ENCODE measurements at places on chromosomes 3 and 15. TPM values are rescaled to one million over a fixed set of nuclear protein-coding genes. Genes with fewer than 3 reads are reported as not detected.
A peak's percentile ranks its signal among the peaks of the same experiment; 100 is the strongest.

The IMPG2 gene
- total RNA-seq: 0.05 TPM

DNA sequence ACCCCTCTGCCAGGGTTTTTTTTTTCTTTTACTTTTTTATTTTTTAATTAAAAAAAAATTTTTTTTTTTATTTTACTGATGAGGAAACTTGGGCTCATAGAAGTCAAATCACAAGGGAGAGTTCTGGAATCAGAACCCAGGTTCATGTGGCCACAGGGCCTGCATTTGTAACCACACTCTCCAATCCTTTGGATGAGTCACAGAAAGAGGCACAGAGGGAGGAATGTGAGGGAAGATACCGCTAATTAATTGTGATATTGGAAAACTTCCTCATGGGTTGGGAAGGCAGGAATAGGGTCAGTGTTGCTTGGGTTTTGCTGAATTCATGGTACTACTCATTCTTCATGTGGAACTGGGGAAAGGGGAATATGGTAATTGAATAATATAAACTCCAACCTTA, 132.9 kb upstream of the SLC6A11 start:
- no peaks in the 10 kb centered on the region for H3K36me3 ChIP-seq
- H3K4me3 ChIP-seq: no peak overlapping the region
- no peaks in the 10 kb centered on the region for H3K4me1 ChIP-seq
- no peak overlapping the region for H3K27ac ChIP-seq

GRCh38 chr3:160747422-160747821, 8.6 kb upstream of the PPM1L start:
- H3K4me3 ChIP-seq: no peak overlapping the region
- DNase-seq: no peak
- H3K27me3 ChIP-seq: peaks cover 25% of the 10 kb centered on the region

GRCh38 chr15:75107908-75108838, 84.8 kb downstream of the PPCDC start:
- H3K4me3 ChIP-seq: no peak overlapping the region
- H3K4me1 ChIP-seq: peaks cover 57% of the 10 kb centered on the region
- H3K36me3 ChIP-seq: no peaks in the 10 kb centered on the region
- no peaks in the 10 kb centered on the region for H3K27me3 ChIP-seq
- DNase-seq: peak; percentile 91

GRCh38 chr15:72911626-72912025, 128.1 kb upstream of the ADPGK start:
- no peak for DNase-seq
- no peaks in the 10 kb centered on the region for H3K36me3 ChIP-seq
- no peak overlapping the region for H3K27ac ChIP-seq
- no peaks in the 10 kb centered on the region for H3K27me3 ChIP-seq

DNA sequence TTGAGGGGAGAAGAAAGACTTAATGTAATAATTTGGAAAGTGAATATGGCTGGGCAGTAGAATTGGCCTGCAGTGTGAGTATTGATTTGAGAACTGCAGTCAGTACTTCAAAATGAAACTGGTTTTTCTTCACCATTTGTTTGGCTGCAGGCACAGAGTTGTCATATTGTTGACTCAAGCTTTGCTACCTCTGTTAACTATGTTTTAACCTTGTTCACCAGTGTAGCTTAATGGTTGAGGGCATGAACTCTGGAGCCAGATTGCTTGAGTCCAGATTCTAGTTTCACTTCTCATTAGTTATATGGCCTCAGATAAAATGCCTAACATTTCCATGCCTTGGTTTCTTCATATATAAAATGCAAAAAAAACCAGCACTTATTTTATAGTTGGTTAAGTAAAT, 64.1 kb downstream of the CFAP44 start:
- H3K27ac ChIP-seq: no peak overlapping the region
- no peak overlapping the region for H3K4me3 ChIP-seq
- no peaks in the 10 kb centered on the region for H3K4me1 ChIP-seq
- no peaks in the 10 kb centered on the region for H3K27me3 ChIP-seq
- DNase-seq: no peak
- H3K36me3 ChIP-seq: no peaks in the 10 kb centered on the region

DNA sequence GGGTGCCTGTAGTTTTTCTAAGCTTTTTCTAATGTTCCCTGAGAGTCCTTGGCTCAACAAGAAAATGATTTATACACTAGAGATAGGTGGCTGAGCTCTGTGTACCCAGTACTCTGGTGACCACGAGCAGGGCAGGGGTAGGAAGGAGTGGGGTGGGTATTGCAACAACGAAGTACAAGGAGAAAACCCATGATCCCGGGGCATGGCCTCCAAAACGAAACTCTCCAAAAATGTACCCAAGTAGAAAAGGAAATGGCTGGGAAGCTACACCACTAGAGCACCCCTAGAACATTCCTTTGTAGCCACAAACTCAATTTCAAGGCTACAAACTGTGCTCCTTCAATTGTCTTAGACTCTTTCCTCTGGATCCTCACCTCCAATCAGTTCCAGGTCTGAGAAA, 138.9 kb downstream of the DUT start:
- no peak for DNase-seq
- no peaks in the 10 kb centered on the region for H3K27me3 ChIP-seq
- H3K4me3 ChIP-seq: no peak overlapping the region
- peaks cover 91% of the 10 kb centered on the region for H3K36me3 ChIP-seq
- H3K27ac ChIP-seq: peak overlapping the region; percentile 62

DNA sequence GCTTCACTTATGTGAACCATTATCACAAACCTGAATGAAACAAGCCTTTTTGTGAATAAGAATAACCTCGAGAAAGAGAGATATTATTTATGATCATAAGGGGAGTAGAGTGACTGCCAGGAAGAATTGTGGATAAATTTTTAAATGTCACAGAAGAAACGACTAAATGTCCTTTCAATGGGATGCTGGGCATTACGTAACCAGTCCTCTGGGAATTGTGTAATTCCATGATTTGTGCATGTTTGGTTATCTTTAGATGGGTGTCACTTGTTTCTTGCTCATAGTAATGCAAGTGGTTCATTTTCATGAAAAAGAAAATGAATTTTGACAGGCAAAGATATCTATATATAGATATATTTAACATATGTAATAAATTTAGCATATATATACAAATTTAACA, 379.5 kb upstream of the AGTR1 start:
- H3K36me3 ChIP-seq: no peaks in the 10 kb centered on the region
- no peak overlapping the region for H3K27ac ChIP-seq
- no peaks in the 10 kb centered on the region for H3K4me1 ChIP-seq
- H3K4me3 ChIP-seq: no peak overlapping the region

DNA sequence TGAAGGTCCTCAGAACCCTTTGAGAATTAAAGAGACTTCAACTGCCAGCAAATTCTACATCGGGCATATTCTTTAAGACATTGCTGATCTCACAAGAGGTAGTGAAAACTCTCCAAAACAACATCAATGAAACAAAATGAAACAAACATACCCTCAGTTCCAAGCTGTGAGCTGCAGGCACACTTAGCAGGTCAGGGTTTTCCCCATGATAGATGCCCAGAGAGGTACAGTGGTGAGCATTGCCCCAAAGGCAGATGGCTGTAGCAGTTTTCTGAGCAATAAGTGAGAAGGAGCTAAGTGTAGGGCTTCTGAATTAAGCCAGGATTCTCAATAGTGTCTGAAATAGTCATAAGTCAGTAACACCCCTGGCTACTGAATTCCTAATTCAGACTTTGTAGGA, 96.1 kb upstream of the TSEN2 start:
- H3K4me3 ChIP-seq: no peak overlapping the region
- H3K27me3 ChIP-seq: peaks cover 3% of the 10 kb centered on the region

DNA sequence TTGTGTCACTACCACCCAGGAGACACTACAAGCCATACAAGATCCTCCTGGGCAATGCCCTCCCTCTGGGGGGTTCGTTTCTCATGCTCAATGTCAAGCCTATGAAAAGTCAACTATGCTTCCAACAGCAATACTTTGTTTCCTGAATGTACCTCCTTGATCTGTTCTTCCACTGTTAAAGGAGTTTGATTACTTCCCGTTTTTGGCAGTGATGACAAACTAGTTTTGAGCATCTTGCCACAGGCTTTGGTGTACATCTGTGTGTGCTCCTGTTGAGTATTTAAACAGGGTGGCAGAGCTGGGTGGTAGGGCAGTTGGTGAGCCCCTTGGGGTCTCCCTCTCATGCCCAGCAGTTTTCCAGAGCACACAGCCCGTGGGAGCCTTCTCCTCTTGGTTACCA, 81.4 kb downstream of the IL12A start:
- H3K36me3 ChIP-seq: no peaks in the 10 kb centered on the region
- DNase-seq: no peak
- no peaks in the 10 kb centered on the region for H3K27me3 ChIP-seq

DNA sequence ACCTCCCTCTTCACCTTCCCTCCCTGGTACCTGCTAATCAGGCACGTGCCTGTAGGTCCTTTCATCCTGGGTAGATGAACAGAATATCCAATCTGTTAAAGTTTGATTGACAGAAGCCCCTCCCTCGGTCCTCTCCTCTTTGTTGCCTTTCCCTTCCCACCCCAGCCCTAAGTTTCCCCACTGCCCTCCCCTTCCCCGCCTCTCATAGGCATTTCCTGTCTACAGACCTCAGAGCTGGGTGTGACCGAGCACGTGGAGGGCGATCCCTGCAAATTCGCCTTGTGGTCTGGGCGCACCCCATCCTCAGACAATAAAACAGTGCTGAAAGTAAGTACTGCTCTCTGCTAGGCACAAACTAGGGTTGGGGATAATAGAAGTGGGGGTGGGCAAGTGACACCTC, 239.2 kb upstream of the UMPS start:
- H3K27me3 ChIP-seq: no peaks in the 10 kb centered on the region
- no peak overlapping the region for H3K4me3 ChIP-seq
- no peaks in the 10 kb centered on the region for H3K36me3 ChIP-seq
- no peak overlapping the region for H3K27ac ChIP-seq

DNA sequence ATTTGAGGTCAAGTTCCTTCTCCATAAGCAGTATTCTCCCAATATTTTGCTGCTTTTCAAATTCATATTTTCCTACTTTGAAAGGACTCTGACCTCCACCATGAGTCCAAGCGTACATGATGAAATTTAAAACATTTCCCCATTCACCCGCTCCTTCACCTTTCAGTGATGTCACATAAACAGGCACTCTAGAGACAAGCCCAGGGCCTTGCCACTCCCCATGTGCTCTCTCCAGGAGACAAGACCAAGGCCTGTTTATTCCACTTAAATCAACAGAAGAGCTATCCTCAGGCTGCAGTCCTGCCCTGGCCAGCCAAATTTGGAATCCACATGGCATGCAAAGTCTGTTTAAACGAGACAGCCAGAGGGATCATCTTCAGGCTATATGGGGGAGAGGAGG, 161.5 kb downstream of the ARRDC4 start:
- no peak for DNase-seq
- H3K4me1 ChIP-seq: peaks cover 7% of the 10 kb centered on the region
- H3K27ac ChIP-seq: no peak overlapping the region
- no peaks in the 10 kb centered on the region for H3K27me3 ChIP-seq

The ISLR gene
- not detected for total RNA-seq

DNA sequence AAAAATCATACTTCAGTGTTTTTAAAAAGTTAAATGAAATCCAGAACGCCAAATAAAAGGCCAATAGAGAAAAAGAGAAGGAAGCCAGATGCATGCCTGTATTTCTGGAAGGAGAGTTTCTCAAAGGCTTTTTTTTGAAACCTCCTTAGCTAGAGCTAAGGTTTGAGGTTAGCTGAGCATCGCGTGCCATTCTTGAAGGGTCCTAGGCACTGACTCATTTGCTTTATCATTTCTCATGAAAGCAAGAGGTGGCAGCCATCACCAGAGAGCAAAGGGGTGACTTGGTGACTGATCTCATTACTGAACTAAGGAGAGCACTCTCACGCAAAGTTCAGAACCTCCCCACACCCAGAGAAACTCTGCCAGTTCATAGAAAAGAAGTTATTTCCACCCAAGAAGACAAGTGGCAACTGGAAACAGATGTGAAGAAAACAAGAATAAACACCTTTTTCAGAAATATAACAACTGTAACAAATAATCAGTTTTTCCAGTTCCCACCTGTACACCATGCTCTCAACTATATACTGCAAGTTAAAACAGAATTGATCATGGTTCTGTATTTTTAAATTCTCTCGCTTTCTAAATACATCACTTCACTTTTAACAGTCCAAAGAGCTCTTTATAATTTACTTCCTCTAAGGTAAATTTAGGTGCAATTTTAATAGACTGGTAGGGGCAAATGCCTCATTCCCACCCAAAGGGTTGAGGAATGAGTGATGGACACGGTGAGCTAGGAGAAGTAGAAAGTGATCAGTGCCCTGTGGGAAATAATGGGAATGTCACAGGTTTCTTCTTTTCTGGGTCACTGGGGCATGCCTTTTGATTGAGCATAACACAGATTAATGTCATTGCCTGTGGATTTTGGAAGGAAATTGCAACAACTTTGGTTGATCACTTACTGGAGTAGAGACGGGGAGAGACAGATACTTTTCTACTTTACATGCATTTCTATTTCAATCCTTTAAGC, 24.7 kb downstream of the GPR15 start:
- no peaks in the 10 kb centered on the region for H3K27me3 ChIP-seq
- no peaks in the 10 kb centered on the region for H3K36me3 ChIP-seq
- H3K4me3 ChIP-seq: peak overlapping the region; percentile 31
- peak; percentile 88 for DNase-seq
- H3K27ac ChIP-seq: peak overlapping the region; percentile 98
- H3K4me1 ChIP-seq: peaks cover 38% of the 10 kb centered on the region

GRCh38 chr3:39752019-39752637, 57.3 kb upstream of the MYRIP start:
- H3K27me3 ChIP-seq: no peaks in the 10 kb centered on the region
- no peak overlapping the region for H3K27ac ChIP-seq
- H3K4me1 ChIP-seq: no peaks in the 10 kb centered on the region

The TRIM71 gene
- under 0.01 TPM for total RNA-seq

The OCA2 gene
- total RNA-seq: not detected

GRCh38 chr3:154753101-154753500, 323.1 kb upstream of the GPR149 start:
- H3K36me3 ChIP-seq: no peaks in the 10 kb centered on the region
- H3K27ac ChIP-seq: no peak overlapping the region
- DNase-seq: no peak
- H3K27me3 ChIP-seq: no peaks in the 10 kb centered on the region
- H3K4me3 ChIP-seq: no peak overlapping the region
- H3K4me1 ChIP-seq: no peaks in the 10 kb centered on the region

- H3K27me3 ChIP-seq: peaks cover 5% of the 10 kb centered on the region
- no peak overlapping the region for H3K27ac ChIP-seq
- H3K4me3 ChIP-seq: no peak overlapping the region
- no peaks in the 10 kb centered on the region for H3K4me1 ChIP-seq
Observed at GRCh38 chr3:46734773-46735172, 17.1 kb upstream of the PRSS50 start.

DNA sequence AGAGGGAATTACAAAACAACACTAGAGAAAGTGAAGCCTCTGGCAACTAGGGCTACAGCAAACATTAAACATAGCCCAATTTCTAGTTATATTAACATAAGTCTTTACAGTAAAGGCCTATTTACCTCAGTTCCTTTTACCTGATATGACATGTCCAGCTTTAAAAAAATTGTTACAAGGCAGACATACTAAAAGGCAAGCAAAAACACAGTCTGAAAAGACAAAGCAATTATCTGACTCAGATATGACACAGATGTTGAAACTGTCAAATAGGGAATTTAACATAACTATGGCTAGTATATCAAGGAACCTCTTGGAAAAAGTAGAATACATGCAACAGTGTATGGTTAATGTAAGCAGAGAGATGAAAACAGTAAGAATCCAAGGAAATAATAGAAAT, 238.6 kb downstream of the RAP2B start:
- no peaks in the 10 kb centered on the region for H3K27me3 ChIP-seq
- no peak for DNase-seq
- H3K27ac ChIP-seq: no peak overlapping the region
- no peaks in the 10 kb centered on the region for H3K4me1 ChIP-seq
- no peak overlapping the region for H3K4me3 ChIP-seq
- H3K36me3 ChIP-seq: no peaks in the 10 kb centered on the region

GRCh38 chr15:89377842-89378295, 43.2 kb upstream of the POLG start:
- DNase-seq: no peak
- H3K4me3 ChIP-seq: no peak overlapping the region
- H3K27me3 ChIP-seq: peaks cover 90% of the 10 kb centered on the region
- no peaks in the 10 kb centered on the region for H3K4me1 ChIP-seq
